GM23338 (cell line): ENCODE measurements at places on chromosomes 4 and X. TPM values are rescaled to one million over a fixed set of nuclear protein-coding genes. Genes with fewer than 3 reads are reported as not detected.

DNA sequence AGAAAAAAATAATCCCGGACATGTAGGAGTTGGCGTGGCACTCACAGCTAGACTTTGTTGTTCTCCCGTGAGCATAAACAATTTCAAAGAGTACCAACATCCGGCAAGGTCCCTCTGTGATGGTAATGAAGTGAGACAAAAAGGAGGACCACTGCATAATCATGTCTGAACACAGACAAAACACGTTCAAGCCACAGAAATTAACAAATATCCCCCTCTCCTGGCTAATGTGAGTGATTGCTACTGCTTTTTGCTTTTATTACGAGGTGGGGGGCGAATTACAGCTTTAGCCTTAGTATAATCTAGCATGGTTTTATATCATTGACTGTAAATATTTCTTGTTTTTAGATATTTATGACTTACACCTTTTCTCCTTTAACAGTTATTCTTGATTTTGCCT is 118.5 kb downstream of the PLS3 start:
- peak; percentile 54 for DNase-seq

Gene ESX1
- total RNA-seq = not detected in 2 replicates

Gene ETDA
- total RNA-seq = not detected in 2 replicates

DNA sequence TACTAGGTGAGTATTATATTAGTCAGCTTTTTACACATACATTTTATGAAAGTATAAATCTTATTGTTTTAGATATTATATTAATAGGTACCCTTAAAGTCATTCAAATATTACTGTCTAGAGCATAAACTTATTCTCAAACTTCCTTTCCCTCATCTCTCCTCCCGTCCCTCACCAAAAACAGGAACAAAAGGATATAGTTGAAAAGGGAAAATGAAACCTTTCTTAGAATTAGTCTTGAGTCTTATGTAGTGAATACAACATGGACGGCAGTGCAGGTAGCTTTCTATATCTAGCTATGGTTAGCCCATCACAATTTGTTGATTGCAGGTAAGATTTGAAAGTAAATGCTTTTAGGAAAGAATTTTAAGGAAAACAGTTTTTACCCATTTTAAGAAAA is 65.6 kb downstream of the RBPJ start:
- no peak for DNase-seq

DNA sequence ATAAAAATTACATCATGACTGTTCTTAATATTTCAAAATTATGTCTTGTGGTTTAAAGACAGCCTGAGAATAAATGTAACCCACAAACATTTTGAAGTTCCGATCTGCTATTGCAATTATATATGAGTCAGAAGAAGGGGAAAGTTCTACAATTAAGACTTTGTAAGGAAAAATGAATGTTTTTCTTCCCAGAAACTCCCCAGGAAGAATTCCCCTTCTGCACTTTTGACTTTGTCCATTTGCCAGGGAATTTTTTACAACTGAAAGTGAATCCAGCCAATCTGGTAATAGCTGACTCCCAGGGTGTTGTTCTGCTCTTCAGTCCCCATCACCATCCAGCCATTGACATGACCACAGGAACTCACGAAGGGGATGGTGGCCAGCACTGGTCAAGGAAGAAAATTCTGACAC is 61.6 kb upstream of the NOCT start:
- no peak for DNase-seq

Gene FGFBP2
- 0.56 and 0.93 TPM in 2 replicates for total RNA-seq

Gene ASB12
- total RNA-seq = 0.39 and 1.2 TPM in 2 replicates

GRCh38 chrX:110046001-110046400 is 43.1 kb downstream of the TMEM164 start:
- peak; percentile 30 for DNase-seq

GRCh38 chr4:26084414-26084813 is 170.4 kb downstream of the SMIM20 start:
- peak; percentile 17 for DNase-seq

DNA sequence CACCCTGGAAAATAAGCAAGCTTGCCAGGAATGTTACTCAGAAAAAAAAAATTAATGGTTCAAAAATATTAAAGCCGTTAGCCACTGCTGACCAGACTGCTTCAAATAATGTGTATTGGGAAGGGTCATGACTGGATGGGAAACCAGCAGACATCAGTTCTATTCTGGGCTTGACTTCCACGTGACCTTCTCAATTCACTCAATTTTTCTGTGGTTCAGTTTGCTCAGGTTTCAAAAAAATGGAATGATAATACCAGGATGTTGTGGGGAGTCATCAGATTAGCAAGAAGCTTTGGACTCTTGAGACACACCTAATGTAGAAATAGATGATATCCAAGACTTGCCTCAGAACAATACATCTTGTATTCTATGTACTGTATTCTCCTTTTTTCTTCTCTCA is 541.9 kb upstream of the BOD1L1 start:
- no peak for DNase-seq

GRCh38 chr4:13642170-13642950 is 14.8 kb upstream of the BOD1L1 start:
- no peak for DNase-seq

Gene TRIM75
- not detected in 2 replicates for total RNA-seq

Gene N4BP2
- 37.5 and 46.3 TPM in 2 replicates for total RNA-seq

- peak; percentile 28 for DNase-seq
Observed at GRCh38 chr4:182768838-182769237, 148.3 kb downstream of the DCTD start.

- peak; percentile 56 for DNase-seq
Observed at GRCh38 chr4:19005211-19005610, 983.7 kb upstream of the LCORL start.

Gene MAPK10
- total RNA-seq = 8.1 and 10.3 TPM in 2 replicates

DNA sequence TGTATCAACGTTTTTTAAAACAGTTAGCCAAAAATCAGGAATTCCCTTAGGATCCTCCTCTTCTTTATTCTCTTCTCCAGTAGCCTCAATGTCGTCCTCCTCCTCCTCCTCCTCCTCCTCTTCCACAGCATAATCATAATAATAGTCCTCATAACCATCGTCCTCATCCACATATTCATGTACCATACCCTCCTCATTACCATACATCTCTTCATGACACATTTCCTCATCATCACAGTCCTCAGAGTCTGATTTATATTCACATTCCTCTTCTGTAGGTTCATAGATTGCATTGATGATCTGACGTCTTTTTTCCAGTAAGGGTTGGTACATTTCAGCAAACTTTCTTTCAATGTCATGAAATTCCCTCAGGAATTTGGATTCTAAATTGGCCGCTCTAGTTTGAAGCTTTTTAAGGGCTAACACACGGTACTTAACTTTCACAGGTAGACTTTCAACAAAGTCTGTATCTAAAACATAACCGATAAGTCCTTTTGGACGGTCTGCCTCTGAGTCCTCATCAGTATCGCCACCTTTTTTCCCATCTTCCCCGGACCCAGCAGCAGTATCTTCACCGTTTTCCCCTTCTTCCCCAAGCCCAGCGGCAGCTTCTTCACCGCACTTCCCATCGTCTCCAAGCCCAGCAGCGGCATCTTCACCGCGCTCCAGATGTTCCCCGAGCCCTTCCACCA is 771 bp downstream of the NAP1L2 start:
- DNase-seq = peak; percentile 5

DNA sequence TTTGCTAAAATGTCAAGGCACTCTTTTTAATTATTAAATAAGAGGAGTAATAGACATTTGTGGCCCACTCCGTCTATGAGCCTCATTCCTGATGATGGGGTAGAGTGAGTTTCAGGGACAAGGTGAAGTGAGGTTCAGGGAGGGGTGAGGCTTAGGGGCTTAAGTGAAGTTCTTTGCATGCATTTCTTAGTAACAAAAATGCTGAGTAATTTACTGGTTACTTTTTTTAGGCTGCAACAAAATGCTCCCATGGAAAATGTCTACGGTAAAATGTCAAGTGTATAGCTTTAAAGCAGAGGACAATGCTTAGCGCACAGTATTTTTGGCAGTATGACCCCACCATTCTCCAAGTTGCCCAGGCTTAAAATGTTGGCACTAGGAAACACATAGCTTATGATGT is 2.0 kb upstream of the USO1 start:
- no peak for DNase-seq

DNA sequence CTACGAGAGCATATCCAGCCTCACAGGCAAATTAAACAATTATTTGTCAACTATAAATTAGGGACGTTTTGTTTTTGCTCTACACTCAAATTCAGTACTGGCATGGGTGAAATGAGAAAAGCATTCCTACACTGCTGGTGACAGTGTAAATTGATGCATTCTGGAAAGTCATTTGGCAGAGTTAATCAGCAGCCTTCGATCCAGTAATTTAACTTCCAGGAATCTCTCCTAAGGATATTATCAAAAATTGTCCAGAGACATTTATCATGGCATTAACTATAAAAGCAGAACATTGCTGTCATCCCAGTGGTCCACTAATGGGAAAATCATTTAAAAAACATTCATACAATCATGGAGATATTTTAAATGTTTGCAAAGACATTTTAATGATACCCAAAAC is 67.5 kb upstream of the MMAA start:
- no peak for DNase-seq

Gene BANK1
- total RNA-seq = 0.87 and 1.0 TPM in 2 replicates

Gene SLC9B1
- total RNA-seq = 0.62 and 0.80 TPM in 2 replicates

DNA sequence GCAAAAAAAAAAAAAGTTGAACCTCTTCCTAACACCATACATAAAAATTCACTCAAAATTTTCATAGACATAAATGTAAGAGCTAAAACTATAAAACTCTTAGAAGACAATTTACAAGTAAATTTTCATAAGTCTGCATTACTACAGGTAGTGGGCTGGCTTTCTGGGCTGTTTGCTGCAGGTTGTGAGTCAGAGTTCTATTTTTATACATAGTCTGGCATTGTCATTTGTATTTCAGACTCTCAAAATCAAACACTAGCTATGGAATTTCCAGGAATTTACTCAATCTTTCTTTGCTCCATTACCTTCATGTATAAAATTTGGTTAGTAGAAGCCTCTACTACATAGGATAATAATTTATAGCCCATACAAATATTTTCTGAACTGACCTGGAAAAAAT is 227.2 kb downstream of the COX18 start:
- no peak for DNase-seq

Gene ARL9
- total RNA-seq = not detected in 2 replicates

DNA sequence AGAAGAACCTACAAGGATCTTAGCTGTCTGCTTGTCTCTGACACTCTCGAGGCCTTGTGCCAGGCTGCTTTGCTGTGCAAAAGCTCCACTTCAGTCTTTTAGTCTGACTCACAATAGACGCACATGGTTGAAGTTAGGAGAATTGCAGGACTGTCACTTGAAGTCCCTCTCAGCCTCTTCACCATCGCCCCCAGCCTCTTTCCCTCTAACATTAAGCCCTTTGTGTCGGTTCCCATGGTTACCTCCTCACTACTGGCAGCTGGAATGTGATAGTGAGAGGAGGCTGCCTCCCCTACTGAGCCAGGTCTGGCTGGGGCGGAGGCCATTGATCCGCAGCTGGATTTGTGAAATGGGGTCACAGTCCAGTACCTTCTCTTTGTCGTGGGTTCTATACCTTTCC is 201.8 kb downstream of the SOWAHB start:
- DNase-seq = peak; percentile 98

Gene ARHGAP6
- total RNA-seq = 0.59 and 0.78 TPM in 2 replicates

DNA sequence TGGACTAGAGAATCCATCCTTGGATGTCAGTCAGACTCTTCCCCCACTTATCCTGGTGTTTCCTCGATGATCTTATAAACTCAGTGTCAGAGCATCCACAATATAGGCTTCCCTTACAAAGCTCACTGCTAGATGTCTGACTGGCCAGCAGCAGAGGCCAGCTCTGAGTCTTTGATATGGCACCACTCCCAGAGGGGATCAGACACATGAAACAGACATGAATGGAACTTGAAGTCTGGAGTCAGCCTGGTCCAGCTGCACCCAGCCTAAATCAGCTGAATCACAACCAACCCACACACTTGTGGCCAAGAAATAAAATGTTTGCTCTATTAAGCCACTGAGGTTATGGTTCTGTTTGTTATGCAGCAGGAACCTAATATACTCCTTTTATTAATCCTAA is 129.6 kb upstream of the MED14 start:
- DNase-seq = no peak

DNA sequence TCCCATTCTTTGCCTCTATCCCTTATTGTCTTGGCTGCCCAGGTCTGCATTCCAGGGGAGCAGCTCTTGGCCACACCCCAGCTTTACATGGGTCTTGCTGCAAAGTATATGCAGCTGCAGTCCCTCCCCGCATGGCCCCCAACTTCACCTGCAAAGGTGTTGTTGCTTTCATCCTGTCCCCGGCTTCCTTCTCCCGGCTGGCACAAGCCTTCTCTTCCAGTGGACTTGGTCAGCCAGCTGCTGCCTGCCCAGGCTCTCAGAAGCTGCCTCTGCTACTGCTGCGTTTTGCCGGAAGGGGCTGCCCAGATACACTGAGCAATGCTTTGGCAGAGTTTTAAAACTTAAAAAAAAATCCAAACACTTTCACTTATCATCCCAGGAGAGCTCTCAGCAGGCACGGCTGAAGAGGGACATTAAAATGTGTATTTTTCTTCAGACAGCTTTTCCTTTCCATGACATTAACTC is 121.2 kb upstream of the PDLIM3 start:
- DNase-seq = peak; percentile 67

GRCh38 chrX:87063642-87064041 is 454.0 kb upstream of the KLHL4 start:
- no peak for DNase-seq

Gene ASB5
- total RNA-seq = not detected in 2 replicates

DNA sequence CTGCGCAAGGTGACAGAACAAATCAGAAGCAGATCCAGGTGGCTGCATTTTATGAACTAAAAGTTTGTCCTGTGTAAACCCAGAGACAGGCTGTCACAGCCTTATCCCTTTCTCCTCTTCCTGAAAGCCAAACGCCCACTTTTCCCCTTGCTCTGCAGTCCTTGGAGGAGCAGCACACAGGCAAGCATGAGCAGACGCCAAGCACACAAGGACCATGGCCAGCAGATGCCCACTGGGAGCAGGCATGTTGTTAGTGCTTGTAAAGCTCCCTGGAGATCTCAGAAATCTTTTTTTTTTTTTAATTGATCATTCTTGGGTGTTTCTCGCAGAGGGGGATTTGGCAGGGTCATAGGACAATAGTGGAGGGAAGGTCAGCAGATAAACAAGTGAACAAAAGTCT is 11.5 kb upstream of the HOPX start:
- no peak for DNase-seq

- no peak for DNase-seq
Observed at GRCh38 chrX:153945956-153946943, 1.8 kb upstream of the RENBP start.

Gene LUZP4
- not detected in 2 replicates for total RNA-seq

- DNase-seq = peak; percentile 54
Observed at GRCh38 chr4:6549445-6549844, 25.5 kb upstream of the MAN2B2 start.

- DNase-seq = no peak
Observed at GRCh38 chrX:24339911-24340310, 20.5 kb upstream of the SUPT20HL1 start.

DNA sequence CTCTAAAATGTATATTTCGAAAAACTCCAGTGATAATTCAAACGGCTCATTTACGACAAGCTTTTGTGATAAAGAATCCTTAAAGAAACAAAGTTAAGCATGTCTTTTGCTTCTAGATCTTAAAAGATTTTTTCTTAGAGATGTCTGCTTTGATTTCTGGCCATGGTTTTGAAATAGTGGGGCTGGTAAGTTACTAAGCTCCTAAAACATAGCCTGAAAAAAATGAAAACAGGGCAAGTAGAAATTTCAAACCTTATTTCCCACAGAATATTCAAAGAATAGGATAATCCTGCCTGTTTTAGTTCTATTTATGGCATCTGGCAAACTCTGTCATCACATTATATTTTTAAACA is 318.3 kb downstream of the ARHGAP24 start:
- no peak for DNase-seq

Gene HPGD
- total RNA-seq = 4.1 and 9.1 TPM in 2 replicates
